ENCODE measurements at places on chromosomes 6 and 20. TPM values are rescaled to one million over a fixed set of nuclear protein-coding genes. Genes with fewer than 3 reads are reported as not detected.

Gene HSD17B8
- total RNA-seq, result 9.8 TPM

GRCh38 chr6:47897247-47897646 lies 115.4 kb downstream of the OPN5 start:
- peak; percentile 92 for ATAC-seq

Gene CALHM5
- 6.6 TPM for total RNA-seq

- no peak for ATAC-seq
Observed at GRCh38 chr6:20013066-20013861, 176.1 kb downstream of the ID4 start.

GRCh38 chr6:82045965-82046756 lies 201.4 kb downstream of the IBTK start:
- no peak for ATAC-seq

DNA sequence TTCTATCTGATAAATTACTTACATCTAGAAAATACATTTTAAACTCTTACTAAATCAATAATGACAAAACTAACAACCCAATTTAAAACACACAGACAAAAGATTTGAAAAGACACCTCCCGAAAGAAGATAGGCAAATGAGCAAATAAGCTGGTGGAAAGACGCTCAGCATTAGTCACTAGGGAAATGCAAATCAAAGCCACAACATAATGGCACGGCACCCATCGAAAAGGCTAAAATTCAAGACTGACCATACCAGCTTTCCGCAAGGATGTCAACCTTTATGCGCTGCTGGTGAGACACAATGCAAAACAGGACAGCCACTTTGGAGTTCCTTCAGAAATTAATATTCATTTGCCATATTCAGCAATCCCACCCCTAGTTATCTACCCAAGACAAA lies 25.9 kb downstream of the TAF4 start:
- peak; percentile 34 for ATAC-seq

Gene SMPDL3A
- 5.1 TPM for total RNA-seq

Gene NRSN2
- total RNA-seq, result 46.8 TPM

GRCh38 chr6:144372611-144373594 lies 87.8 kb downstream of the UTRN start:
- no peak for ATAC-seq

- no peak for ATAC-seq
Observed at GRCh38 chr20:10177326-10177725, 41.3 kb upstream of the SNAP25 start.

Gene TRAPPC3L
- not detected for total RNA-seq

Gene C6orf132
- 0.42 TPM for total RNA-seq

DNA sequence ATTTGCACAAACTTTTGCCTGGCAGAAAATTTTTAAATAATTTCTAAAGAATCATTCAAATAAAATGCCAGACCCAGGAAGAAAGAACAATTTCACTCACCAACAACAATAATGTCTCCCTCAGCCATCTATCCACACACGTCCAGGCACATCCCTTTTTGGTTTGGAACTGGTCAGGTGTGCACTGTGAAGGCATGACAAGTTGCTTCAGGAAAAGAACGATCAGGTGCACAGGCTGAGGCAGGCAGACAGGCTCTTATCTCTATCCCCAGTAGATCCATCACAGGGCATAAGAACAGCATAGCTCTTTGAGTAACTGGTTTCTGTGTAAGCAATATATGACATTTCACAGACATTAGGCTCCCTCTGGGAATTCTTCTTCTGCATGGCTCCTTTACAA lies 18.1 kb upstream of the NXT1 start:
- ATAC-seq, result no peak

Gene DPPA5
- not detected for total RNA-seq

DNA sequence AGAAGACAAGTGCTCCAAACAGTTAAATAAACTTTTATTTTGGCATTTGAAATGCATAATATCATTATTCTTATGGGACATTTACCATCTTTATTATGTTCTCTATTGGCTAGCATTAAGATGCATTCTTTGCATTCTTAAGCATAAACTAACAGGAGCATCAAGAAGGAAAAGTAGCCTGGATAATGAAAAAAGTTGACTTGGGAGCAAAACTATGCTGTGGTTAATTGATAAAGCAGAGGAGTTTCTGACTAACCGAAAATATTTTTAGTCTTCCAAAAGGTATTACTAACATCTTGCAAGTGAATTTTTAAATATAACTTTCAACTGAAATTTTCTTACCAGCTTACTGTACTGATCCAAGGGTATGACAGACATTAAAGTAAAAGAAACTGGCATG lies 140.3 kb downstream of the FLRT3 start:
- no peak for ATAC-seq

DNA sequence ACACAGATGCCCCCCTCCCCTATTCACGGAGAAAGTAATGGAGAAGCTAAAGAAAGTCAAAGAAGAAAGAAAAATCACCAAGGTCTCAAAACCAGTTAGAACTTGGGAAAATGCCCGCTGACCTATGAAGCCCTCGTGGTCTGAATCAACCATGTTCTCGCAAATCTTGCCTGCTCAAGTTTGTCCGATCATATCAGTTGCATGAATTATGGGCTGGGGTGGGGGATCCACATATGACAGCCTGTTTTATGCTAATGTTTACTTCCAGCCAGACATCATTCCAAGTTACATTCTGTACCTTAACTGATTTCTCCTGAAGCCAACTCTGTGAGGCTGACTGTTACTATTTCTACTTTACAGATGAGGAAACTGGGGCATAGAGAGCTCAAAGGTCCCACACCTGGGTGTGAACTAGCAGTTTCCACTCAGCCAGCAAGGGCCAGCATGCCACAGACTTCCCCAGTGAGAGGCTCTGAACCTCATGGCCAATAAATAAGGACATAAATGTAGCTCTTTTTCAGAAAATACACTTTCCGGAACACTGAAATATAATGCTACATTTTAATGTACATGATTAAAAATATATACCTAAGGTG lies 2.1 kb downstream of the RNASET2 start:
- ATAC-seq, result no peak

- ATAC-seq, result peak; percentile 18
Observed at GRCh38 chr20:1810926-1811620, 84.1 kb upstream of the SIRPA start.

DNA sequence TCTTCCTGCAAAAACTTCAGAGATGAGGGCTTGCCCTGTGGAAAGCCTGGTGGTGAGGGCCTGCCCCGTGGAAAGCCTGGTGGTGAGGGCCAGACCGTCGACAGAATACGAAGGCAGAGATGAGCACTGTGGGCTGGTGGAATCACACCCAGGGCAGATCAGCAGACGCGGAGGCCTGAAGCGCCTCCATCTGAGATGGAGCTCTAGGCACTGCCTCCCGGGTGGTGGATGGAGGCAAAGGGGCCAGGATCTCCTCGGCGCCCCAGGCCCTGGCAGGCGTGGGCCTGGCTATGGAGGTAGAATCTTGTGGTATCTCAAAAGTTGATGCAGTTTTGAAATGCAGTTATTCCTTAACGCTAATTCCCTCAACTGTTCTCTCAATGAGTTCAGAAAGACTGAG lies 104.8 kb downstream of the PSMB1 start:
- no peak for ATAC-seq

- ATAC-seq, result no peak
Observed at GRCh38 chr6:75116946-75117345, 88.9 kb downstream of the COL12A1 start.

Gene PSMB1
- total RNA-seq, result 240 TPM

- no peak for ATAC-seq
Observed at GRCh38 chr6:73169633-73170032, 55.7 kb downstream of the KHDC1L start.

GRCh38 chr6:46888578-46888977 lies 33.2 kb downstream of the ADGRF5 start:
- ATAC-seq, result peak; percentile 95

DNA sequence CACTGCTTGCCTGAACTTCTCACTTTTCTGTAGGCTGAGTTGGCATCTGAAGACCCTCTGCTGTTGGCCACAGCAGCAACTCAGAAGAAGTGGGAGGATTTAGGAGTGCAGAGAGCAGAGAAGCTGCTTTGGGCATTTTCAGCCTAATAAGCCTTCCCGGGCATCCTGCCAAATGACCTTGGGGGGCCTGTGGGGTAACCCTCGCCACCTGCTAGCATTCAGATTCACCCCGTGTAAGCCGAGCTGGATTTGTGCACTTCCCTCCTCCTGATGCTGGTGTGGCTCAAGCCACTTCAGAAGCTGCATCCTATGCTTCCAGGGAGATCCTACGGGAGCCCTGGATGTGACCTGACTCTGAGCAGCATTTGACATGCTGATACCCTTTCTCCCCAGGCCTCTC lies 114.8 kb downstream of the LRFN2 start:
- no peak for ATAC-seq

Gene OR2H2
- total RNA-seq, result 0.50 TPM

DNA sequence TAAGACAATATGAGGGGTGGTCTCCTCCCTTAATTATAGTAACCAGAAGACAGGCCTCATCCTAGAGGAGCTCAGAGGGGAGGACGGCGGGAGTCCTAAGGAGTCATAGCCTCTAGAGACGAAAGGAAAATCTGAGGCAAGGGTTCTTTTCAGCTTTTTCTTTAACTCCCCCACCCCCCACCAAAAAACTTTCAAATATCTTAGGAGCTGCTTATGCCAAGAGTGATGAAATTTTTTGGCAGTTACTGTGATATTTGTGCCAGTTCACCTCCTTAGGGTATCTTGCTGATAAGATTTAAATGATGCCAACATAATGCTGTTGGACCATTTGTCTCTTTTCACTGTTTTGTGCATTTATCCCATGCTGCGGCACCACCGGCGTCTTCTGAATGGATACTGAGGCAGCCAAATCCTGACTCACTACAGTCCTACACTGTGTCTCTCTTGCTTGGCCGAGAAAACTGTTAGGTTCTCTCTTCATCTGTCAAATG lies 44.5 kb upstream of the DSE start:
- ATAC-seq, result no peak

DNA sequence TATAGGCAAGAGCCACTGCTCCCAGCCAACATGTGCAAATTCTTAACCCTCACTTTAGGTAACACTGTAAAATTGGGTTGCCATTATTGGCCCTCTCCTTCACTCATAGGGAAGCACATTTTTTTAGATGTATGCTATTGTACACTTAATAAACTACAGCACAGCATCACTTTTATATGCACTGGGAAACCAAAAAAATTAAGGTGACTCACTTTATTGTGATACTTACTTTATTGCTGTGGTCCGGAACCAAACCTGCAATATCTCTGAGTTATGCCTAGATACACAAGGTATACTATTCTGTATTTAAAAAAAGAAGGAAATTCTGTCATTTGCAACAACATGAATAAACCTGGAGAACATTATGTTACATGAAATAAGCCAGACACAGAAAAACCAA lies 40.5 kb downstream of the IPCEF1 start:
- ATAC-seq, result no peak
